ENCODE measurements at places on chromosomes 13 and 19. TPM values are rescaled to one million over a fixed set of nuclear protein-coding genes. Genes with fewer than 3 reads are reported as not detected.

CCL25 gene
- not detected for total RNA-seq

CPAMD8 gene
- total RNA-seq, result 11.8 TPM

LSR gene
- total RNA-seq, result 8.7 TPM

SERP2 gene
- total RNA-seq, result 5.8 TPM

GTF2F2 gene
- total RNA-seq, result 14.6 TPM

DMKN gene
- 4.3 TPM for total RNA-seq

PTGER1 gene
- not detected for total RNA-seq

BRCA2 gene
- total RNA-seq, result 0.83 TPM

CNN1 gene
- 2,877 TPM for total RNA-seq

ZNF471 gene
- 11.1 TPM for total RNA-seq

DNA sequence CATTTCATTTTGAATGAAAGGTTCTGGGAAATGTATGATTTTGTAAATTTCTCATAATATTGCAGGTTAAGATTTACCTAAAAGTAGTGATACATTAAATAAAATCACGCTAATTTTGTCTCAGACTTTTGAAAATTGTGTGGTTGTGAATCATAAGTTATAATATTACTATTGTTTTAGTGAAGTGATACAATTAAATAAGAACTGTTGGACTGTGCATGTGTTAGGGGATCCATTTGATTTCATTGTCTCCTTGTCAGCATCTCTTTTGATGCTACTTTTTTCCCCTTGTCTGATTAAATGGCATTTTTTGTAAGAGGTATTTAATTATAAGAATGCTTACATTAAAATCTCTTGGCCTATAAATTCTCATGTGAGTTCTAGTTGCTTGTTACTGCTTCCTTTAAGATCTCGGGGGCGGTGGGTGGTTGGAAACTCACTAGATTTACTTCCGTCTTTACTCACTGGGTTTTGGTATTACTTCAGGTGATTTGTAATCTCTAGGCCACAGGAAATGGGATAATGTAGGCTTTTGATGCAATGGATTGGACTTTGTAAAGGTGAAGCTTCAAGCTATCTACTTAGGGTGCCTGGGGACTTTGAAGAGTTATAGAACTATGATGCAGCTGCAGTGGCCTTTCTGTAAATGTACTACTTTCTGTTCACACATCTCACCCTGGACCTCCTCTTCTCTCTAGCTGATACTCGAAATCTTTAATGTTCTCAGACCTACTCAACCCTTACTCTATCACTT, 66.5 kb downstream of the PAN3 start:
- H3K4me3 ChIP-seq, result no peak overlapping the region
- no peak for DNase-seq
- no peaks in the 10 kb centered on the region for H3K36me3 ChIP-seq
- no peaks in the 10 kb centered on the region for H3K27me3 ChIP-seq

DNA sequence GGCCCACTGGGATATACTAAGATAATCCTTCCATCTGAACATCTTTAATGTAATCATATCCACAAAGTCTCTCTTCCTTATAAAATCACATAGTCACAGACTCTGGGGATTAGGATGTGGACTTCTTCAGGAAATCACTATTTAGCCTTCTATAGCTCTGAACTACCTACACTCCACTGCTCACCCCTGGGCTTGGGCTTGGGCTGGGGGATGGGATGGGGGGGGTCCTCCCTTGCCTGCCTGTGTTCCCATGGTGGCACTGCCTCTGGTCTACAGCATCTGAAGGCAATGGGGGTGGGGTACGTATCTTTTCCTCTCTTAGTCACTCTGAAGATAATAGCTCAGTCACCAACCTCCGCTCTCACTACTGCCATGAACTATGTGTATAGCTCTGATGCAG, 67.8 kb upstream of the SERTM1 start:
- H3K4me3 ChIP-seq, result no peak overlapping the region
- no peaks in the 10 kb centered on the region for H3K4me1 ChIP-seq
- H3K27ac ChIP-seq, result no peak overlapping the region
- no peaks in the 10 kb centered on the region for H3K36me3 ChIP-seq
- no peaks in the 10 kb centered on the region for H3K27me3 ChIP-seq
- DNase-seq, result no peak

- no peaks in the 10 kb centered on the region for H3K36me3 ChIP-seq
- H3K27me3 ChIP-seq, result no peaks in the 10 kb centered on the region
- no peak overlapping the region for H3K4me3 ChIP-seq
- peaks cover 30% of the 10 kb centered on the region for H3K4me1 ChIP-seq
Observed at GRCh38 chr13:32164622-32165268, 133.2 kb downstream of the FRY start.

DNA sequence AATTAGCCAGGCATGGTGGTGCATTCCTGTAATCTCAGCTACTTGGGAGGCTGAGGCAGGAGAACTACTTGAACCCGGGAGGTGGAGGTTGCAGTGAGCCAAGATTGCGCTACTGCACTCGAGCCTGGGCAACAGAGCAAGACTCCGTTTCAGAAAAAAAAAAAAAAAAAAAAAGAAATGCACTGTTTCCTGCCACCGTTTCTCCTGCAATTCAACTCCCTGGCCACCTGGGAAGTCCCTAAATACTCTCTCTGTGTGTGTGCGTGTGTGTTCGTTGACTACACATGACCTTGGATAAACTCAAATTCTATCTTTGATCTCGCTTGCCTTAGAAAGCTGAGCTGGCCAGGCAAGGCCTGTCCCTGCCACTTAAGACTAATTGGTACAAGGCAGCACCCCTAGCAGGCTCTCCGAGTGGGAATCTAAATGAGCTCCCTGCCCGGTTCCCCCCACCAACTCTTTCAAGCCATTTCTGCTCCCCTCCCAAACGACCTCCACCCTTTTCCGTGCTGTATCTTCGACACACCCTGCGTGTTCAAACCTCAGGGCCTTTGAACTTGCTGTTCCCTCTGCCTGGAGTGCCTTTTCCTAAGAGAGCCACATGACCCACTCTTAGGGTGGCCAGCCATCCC, 5.2 kb upstream of the BCAT2 start:
- H3K4me1 ChIP-seq, result peaks cover 33% of the 10 kb centered on the region
- H3K27ac ChIP-seq, result no peak overlapping the region
- no peak for DNase-seq
- no peaks in the 10 kb centered on the region for H3K36me3 ChIP-seq
- no peaks in the 10 kb centered on the region for H3K27me3 ChIP-seq

DNA sequence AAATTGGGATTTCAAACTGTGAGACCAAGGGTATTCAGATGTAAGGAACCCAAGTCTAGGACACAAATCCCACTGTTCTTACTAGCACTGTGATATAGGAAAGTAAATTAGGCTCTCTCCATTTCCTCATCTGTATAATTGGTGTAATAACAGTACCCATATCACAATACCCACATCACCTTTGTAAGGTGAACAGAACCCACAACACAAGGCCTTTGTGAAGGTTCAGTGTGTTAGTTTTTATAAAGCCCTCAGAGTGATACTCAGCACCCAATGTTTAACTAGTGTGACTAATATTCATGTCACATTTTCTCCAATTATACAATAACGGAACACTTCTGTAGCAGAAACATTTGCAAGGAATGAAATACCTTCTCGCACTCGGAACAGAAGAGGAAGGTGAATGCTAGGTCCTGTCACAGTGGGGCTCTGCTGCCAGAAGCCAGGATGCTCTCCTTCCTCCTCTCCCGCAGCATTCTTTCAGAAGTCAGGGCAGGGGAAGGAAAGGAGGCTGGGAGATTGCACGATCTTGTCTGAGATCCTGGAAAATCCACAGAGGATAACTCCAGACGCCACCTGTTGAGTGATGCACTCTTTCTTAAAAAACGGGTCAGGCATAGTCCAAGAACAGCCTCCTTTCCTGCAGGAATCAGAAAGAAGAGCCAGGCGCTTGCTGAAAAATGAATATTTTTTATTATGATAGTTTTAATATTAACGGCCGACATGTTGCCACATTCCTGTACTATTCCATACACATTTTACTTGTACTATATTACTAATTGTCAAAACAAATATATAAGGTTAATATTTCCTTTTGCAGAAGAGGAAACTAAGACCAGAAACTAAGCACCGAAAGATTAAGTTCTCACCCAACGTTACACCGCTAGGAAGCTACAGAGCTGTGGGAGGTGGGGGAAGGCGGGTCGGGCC, 762 bp downstream of the ZNF45 start:
- no peaks in the 10 kb centered on the region for H3K27me3 ChIP-seq
- peak overlapping the region; percentile 66 for H3K4me3 ChIP-seq
- H3K27ac ChIP-seq, result peak overlapping the region; percentile 84
- no peak for DNase-seq

DNA sequence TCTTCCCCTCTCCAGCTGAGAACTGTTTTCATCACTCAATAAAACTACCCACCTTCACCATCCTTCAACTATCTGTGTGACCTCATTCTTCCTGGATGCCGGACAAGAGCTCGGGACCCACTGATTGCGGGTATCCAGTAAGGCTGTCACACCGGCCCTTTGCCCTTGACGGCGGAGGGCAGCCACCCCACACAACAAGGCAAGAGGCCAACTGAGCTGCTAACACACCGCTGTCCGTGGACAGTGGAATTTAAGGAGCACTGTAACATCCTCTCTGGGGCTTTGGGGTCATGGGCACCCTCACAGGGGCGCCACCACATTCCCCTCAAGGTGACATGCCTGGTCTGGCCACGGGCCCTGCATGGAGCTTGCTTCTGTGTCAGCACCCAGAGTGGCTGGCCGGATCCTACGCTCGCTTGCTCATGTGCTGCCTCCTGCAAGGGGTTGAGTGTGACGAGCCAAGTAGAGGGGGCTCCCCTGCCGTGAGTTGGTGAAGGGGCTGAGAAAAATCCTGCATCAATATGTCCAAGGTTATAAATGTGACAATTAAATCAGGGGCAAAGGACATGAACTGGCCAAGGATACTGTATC, 31.4 kb downstream of the LHFPL6 start:
- DNase-seq, result no peak
- no peaks in the 10 kb centered on the region for H3K36me3 ChIP-seq
- H3K27me3 ChIP-seq, result no peaks in the 10 kb centered on the region
- no peaks in the 10 kb centered on the region for H3K4me1 ChIP-seq
- H3K4me3 ChIP-seq, result no peak overlapping the region
- no peak overlapping the region for H3K27ac ChIP-seq

GRCh38 chr19:19461306-19461670, 54.1 kb downstream of the TSSK6 start:
- peaks cover 17% of the 10 kb centered on the region for H3K36me3 ChIP-seq
- H3K4me1 ChIP-seq, result peaks cover 68% of the 10 kb centered on the region
- no peaks in the 10 kb centered on the region for H3K27me3 ChIP-seq
- DNase-seq, result no peak
- H3K27ac ChIP-seq, result peak overlapping the region; percentile 81

- H3K4me1 ChIP-seq, result no peaks in the 10 kb centered on the region
- H3K36me3 ChIP-seq, result no peaks in the 10 kb centered on the region
- H3K27ac ChIP-seq, result no peak overlapping the region
- H3K27me3 ChIP-seq, result no peaks in the 10 kb centered on the region
Observed at GRCh38 chr19:29889702-29890101, 52.3 kb upstream of the URI1 start.

GRCh38 chr19:50794074-50794875, 4.1 kb downstream of the ACP4 start:
- H3K4me3 ChIP-seq, result no peak overlapping the region
- no peak for DNase-seq
- H3K36me3 ChIP-seq, result peaks cover 28% of the 10 kb centered on the region
- no peak overlapping the region for H3K27ac ChIP-seq

- no peak overlapping the region for H3K27ac ChIP-seq
- peaks cover 9% of the 10 kb centered on the region for H3K4me1 ChIP-seq
- DNase-seq, result no peak
- H3K4me3 ChIP-seq, result no peak overlapping the region
Observed at GRCh38 chr13:46756977-46757376, 40.0 kb downstream of the ESD start.

DNA sequence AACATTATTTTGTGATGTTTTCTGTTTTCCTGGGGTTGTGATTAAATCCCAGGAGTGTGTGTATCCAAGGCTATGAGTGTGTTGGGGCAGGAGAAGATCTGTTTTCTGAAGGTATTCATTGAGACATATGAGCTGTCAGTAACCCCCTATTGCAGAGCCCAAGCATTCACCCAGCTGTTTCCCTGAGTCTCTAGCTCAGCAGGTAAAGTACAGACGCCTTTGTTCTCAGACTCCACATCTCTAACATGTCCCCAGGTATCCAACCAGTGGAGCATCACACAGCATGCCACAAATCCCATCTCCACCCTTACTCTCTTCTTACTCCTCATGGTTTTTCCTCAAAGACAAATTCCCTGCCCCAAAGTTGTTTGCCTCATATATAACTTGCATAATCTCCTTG, 213.6 kb downstream of the PCDH20 start:
- no peak overlapping the region for H3K27ac ChIP-seq
- H3K36me3 ChIP-seq, result no peaks in the 10 kb centered on the region
- no peaks in the 10 kb centered on the region for H3K27me3 ChIP-seq
- no peaks in the 10 kb centered on the region for H3K4me1 ChIP-seq
- DNase-seq, result no peak
- H3K4me3 ChIP-seq, result no peak overlapping the region

GRCh38 chr13:51626749-51627148, 42.5 kb downstream of the WDFY2 start:
- no peaks in the 10 kb centered on the region for H3K36me3 ChIP-seq
- no peaks in the 10 kb centered on the region for H3K27me3 ChIP-seq
- H3K4me3 ChIP-seq, result no peak overlapping the region
- DNase-seq, result no peak
- H3K27ac ChIP-seq, result no peak overlapping the region

DNA sequence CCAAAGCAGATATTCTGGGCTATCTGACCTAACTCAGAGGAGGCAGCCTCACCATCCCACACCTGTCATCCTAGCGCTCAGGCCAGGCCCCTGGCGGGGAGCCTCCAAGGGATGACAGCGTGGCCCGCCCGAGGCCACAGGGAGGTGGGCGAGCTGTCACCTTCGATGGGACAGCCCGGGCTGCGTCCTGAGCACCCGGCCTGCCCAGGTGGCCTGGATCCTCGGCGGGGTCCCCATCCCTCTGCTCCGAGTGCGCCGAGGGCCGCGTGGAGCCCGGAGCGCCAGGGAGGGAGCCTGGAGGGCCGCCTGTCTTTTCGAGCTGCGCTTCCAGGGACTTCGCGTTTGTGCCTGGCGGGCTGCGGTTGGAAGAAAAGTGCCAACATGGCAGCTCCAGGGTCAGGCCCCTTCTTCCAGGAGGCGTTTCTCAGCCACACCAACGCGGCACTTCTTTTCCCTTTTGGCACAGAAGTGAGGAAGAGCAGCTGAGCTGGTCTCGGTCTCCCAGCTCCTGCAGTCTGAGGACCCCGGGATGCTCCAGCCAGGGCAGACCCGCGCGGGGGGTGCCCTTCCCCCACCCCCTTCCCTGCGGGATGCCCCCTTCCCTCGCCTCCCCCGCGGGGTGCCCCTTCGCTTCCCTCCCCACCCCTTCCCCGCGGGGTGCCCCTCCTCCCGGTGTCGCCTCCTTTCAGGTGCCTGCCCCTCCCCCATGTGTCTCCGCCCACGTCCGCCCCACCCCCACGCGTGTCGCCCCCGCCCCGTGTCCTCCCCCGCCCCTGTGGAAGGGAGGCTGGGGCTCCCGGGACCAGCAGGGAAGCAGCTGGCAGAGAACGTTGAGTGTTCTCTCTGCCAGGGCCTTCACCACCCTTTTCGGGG, 42.3 kb downstream of the GJA3 start:
- no peaks in the 10 kb centered on the region for H3K36me3 ChIP-seq
- peaks cover 23% of the 10 kb centered on the region for H3K4me1 ChIP-seq
- peak overlapping the region; percentile 78 for H3K4me3 ChIP-seq
- DNase-seq, result no peak
- H3K27ac ChIP-seq, result peak overlapping the region; percentile 95
- no peaks in the 10 kb centered on the region for H3K27me3 ChIP-seq

- H3K27ac ChIP-seq, result no peak overlapping the region
- H3K36me3 ChIP-seq, result no peaks in the 10 kb centered on the region
- no peak for DNase-seq
- H3K4me3 ChIP-seq, result no peak overlapping the region
- H3K27me3 ChIP-seq, result no peaks in the 10 kb centered on the region
Observed at GRCh38 chr13:87999788-88000187, 328.6 kb downstream of the SLITRK5 start.
